GM23338 (cell line): ENCODE measurements at places on chromosomes 11 and 22. TPM values are rescaled to one million over a fixed set of nuclear protein-coding genes. Genes with fewer than 3 reads are reported as not detected.

The APOL5 gene
- polyA plus RNA-seq: not detected in 2 replicates

The MYO7A gene
- polyA plus RNA-seq: 1.7 and 1.8 TPM in 2 replicates

DNA sequence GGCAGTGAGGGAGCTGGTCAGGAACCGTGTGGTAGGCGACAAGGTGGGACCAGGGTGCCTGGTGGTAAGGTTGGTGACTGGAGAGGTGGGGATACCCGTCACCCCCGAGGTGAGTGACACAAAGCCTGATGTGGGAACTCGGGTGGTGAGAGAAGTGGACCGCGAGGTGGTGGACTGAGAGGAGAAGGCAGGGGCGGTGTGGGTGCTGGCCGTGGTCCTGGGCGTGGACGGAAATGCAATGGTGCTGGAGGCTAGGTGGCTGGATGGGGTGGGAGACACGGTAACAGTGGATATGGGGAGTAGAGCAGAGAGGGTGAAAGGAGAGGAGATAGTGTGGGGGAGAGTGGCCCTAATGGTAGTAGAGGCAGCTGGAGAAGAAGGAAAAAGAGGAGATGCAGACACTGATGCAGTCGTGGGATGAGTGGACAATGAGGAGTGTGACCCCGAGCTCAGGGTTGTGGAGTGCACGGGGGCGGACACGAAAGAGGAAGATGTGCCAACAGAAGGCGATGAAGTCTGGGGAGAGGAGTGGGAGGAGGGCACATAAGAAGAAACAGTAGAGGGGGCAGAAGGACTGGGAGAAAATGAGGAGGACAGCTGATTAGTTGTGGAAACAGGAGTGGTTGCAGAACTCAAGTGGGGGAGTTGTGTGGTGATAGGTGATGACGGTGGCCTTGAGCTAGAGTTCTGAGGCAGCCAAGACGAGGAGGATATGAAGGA is 20.5 kb downstream of the MUC6 start:
- no peak for DNase-seq

GRCh38 chr11:62671236-62671607 is 251 bp upstream of the UQCC3 start:
- no peak for DNase-seq

DNA sequence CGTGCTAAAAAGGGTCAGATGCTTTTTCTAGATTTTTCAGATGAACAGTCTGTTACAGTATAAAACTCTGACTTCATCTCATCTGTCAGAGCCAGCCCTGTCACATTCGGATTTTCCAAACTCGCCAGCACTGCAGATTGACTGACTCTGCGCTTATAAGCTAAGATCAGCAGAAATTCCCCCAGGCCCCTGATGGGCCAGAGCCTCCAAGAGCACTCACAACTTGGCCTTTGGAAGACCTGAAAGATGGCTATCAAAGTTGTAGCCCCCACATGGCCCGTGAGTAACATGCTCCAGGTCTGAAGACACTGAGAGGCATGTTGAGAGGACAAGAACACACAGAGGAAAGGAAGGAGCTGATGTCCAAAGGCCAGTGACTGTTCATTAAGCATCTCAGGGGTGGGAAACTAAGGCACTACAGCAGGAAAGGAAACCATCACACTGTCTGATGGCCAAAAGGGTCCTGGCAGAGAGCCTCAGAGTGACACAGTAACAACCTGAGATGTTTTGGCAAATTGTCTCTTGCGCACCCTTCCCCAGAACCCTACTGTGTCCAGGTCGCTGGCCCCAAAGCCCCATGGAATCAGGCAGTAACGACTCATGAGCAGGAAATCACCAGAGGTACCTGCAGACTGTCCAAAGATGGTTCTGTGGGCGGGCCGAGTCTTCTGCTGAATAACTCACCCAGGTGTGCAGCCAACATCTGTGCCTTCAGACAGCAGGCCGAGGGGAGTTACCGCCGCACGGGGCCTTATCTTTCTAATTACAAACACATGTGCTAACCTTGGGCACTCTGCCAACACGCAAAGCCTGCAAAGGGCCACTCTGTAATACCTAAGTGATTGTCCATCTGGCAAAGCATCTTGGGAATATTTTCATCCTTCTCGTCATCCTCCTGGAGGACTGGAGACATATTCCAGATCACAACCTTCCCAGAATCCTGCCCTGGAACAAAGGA is 23.6 kb downstream of the HIRA start:
- no peak for DNase-seq

GRCh38 chr11:80103142-80103859 is 662.5 kb upstream of the TENM4 start:
- no peak for DNase-seq

The SCN3B gene
- polyA plus RNA-seq: 0.56 and 0.74 TPM in 2 replicates

GRCh38 chr11:48005136-48005535 is 24.8 kb downstream of the PTPRJ start:
- no peak for DNase-seq

- DNase-seq: no peak
These were observed 39.4 kb downstream of the TRMU start for GRCh38 chr22:46374663-46375474.
